ENCODE measurements at places on chromosomes 6 and 20.

- no peak for DNase-seq
These were observed 197.6 kb downstream of the HDGFL1 start for GRCh38 chr6:22766979-22767378.

DNA sequence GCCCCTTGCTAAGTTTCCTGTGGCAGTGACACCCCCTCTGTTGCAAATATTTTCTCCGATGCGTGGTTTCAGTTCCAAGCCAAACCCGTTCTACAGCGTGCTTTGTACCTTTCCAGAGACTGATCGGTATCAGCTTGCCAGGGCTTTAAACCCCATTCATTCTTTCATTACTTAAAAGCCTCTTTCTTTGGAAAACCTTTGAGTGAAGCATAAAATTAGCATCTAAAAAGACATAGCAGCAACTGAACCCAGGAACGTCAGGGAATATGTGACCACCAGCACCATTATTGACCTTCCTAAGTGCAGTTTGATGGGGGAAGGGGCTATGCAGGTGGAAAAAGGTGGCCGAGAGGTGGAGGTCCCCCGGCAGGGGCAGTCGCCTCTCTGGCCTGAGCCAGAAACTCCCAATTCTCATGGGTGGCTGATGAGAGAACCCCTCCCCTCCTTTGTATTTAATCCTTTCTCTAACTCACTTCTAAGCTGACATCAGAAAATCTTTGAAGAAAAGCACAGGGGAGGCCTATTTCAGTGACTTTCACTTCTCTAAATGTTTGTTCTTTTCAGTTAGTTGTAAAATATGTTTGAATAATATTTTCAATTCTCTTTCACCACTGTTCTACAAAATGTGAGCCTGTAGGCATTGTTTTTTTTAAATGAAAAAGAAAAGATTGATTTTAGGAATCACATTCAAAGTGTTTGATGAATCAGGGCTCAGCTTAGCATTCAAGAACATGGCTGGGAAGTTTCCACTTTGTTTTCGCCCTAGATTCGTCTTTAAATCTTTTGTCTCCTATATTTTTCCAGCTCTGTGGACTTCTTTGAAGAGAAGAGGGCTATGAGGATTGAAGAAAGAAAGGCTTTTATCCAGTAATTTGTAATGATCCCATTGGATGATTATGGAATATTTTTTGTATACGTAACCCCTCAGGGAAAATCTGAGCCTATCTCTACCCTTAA, 89.2 kb downstream of the RSPH3 start:
- peak; percentile 30 for DNase-seq

- DNase-seq = no peak
These were observed 48.8 kb downstream of the FLRT3 start for GRCh38 chr20:14288341-14289330.

- DNase-seq = no peak
These were observed 87.1 kb downstream of the CDC5L start for GRCh38 chr6:44474643-44475042.

GRCh38 chr6:169589293-169589692, 112.5 kb downstream of the WDR27 start:
- DNase-seq = peak; percentile 30

DNA sequence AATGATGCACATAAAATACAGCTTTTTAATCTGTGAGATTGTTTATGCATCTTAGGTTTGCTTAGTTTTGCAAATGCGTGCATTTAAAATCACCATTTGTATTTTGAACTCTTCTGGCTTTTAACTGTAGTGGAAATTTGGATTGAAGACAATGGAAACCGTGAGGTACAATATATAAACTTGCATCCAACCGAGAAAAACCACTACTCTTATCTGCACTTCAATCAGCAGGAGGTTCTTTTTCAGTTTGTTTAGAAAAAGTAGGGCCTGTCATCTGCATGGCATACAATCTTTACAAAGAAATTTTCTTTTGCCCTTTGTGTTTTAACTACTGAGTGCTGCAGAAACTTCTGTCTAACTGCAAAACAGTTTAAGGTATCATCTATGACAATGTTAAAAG, 132.8 kb downstream of the LAMA2 start:
- no peak for DNase-seq

DNA sequence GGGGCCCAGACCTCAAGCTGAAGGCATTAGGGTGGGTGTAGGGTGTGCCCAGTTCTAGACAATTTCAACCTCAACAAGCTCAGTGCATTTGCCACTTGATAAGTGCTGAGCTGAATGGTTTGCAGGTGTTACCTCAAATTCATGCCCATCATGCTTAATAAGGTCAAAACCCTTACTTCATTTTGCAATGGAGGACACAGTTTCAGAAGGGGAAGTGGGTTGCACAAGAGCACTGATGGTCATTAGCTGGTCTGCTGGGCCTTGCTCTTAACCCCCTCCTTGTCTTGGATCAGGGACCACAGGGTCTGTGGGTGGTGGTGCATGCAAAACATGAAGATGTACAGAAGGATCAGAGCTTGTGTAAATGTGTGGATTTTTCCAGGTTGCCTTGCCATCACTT, 71.0 kb upstream of the SIRPA start:
- no peak for DNase-seq

DNA sequence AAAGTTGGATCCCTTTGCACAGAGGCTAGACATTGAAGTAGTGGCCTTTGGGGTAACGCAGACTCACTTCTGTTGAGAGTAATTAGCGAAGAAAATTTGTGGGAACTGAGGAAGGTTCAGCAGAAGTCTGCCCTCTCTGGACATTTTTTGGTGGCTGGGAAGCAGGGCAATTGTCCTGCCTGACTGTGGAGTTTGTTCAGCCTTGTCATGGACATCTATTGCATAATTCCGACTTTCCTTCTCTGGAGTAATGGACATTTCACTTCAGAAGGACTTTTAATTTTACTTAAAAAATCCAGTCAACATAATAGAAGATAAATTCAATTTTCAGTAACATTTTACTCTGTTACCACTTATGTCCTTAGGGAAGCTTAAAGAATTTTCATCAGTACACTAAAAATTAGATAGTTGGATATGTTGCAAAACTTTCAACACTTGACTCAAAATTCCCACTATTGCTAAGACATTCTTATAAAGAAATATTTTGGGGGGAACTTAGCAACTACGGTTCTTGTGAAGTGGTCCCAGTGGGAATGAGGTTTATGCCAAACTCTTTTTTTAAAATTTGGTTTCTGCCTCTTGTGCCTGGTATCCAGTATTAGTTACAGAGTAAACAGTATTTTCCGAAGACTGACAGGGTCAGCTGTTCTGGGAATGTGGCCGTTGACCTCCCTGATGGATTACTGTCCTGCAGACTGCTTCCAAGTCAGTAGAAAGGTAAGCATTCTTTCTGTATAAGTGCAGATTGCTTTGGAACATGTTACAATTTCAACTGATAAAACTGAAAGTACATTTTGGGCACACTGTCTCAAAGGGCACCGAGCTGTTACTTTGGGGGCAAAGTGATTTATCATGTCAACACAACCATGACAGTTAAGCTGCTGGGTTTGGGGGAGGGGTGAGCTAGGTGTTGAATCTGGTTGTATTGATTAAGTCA, 100.6 kb upstream of the MLIP start:
- DNase-seq = no peak

DNA sequence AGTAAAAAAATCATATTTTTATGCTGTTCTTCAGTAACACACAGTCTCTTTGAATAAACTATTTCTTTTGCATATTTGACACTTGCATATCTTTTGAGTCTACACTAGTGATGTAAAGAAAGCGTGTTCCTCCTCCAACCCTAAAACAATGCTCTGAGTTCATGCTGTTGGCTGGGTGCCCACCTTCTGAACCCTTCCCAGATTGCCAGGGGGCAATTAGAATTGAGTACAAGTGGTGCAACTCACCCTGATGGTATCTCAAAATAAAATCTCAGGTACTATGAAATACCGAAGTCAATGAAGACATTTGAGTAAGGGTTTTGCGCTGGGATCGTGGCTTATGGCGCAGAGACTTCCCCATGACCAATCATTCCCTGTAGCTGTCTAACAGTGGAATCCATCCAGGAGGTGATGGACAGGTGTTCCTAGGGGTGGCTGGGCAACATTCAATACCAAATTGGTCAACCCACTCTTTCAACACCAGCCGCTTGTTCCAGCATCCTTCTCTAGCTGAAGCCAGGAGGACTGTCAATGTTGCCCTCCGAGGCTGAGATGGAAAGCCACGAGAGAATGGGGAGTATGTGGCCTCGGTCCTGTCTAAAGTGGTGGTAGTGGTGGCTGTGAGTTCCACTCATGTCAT, 94.4 kb upstream of the ZNFX1 start:
- DNase-seq = no peak
